ENCODE measurements at places on chromosomes 5 and 9.

DNA sequence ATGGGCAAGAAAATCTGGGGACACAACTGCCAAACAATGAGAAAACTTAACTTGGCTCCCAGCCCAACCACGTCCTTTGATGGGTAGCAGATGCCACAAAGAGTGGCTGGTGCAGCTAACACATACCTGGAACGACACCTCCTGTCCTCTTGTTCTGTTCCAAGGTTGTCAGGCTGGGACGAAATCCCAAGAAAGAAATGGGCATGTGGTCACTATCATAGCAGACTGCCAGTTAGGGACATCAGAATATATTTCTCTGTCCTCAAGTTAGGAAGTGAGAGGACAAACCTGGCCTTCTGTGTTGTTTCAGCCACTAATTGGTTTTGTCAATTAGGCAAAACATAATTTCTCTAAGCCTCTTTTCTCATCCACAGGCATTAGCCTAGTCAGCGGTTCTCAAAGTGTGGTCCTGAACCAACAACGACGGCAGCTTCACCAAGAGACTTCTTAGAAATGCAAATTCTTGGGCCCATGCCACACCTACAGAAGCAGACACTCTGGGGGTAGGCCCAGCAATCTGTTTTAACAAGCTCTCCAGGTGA lies 63.4 kb downstream of the RAPGEF1 start:
- no peak for DNase-seq

DNA sequence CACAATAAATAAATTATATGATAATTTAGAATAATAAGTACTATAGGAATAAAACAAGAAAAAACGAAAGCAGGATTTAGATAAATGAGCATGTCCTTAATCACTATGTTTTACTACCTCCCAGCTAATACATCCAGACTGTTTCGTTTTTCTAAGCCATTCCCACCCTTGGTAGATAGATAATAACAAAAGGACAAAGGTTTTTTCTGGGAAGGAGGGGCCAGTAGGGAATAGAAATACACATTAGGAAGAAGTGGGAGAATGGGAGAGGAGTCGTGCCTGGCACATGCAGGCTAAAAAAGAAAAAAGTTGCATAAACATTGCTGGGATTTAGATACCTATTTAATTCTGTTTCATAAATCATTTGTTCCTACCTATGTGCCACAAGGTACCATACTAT lies 97.1 kb downstream of the MTX3 start:
- no peak for DNase-seq

DNA sequence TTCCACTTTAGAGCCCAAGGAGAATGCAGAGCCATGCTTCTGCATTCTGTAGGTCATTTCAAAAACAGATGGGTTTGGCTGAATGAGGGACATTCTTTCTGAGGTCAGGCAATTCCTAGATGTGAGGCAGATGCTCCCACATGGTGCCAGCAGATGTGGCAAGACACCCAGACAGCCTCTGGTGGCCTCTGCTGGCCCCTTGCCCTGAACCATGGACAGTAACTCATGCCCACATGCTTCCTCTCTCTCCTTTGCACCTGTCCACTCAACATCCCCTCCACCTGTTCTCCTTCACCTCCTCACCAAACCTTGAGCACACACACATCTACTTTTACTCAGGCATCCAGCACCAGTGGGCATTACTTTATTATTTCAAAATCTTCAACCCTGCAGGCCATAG lies 252.3 kb downstream of the DNAH5 start:
- no peak for DNase-seq

GRCh38 chr5:99169309-99169708 lies 240.5 kb upstream of the CHD1 start:
- no peak for DNase-seq

GRCh38 chr5:170357955-170358444 lies 31.2 kb downstream of the KCNMB1 start:
- DNase-seq, result no peak

DNA sequence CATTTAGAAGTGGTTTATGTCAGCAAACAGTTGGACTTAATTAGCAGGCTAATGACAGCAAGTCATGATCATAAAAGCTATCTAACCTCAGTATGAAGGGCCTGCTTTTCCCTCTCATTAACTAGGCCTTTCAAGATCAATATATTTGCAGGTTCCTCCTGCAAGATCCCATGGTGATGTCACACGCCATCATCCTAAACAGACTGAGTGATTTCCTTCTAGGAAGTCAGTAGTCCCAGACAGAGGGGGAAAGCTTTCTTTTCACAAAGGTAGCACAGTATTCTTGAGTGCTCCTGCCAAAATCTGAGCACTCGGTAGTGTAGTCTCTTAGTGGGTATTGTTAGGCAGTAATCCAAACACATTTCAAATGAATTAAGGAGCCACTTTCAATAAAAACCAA lies 52.5 kb downstream of the UIMC1 start:
- no peak for DNase-seq

DNA sequence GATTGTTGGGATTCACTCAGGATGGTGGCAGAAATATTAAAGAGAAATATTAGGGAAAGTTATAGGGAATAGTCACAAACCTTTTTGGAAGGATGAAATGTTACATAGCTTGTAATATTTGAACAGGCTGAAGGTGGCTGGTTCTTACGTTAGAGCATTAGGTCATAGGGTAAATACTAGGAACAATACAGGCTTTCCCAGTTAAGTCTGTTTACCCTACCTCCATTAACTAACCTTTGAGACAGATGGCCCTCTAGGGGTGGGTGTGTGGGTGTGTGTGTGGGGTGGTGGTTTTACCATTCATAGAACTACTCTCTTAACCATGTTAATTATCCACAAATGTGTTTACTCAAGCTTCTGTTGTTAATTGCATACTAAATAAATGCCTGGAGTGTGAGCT lies 94.3 kb upstream of the STK32A start:
- DNase-seq, result no peak

- DNase-seq, result no peak
These were observed 141.6 kb upstream of the SPRY4 start for GRCh38 chr5:142466195-142466971.

- DNase-seq, result no peak
These were observed 169.0 kb downstream of the DOCK2 start for GRCh38 chr5:169805937-169806700.

DNA sequence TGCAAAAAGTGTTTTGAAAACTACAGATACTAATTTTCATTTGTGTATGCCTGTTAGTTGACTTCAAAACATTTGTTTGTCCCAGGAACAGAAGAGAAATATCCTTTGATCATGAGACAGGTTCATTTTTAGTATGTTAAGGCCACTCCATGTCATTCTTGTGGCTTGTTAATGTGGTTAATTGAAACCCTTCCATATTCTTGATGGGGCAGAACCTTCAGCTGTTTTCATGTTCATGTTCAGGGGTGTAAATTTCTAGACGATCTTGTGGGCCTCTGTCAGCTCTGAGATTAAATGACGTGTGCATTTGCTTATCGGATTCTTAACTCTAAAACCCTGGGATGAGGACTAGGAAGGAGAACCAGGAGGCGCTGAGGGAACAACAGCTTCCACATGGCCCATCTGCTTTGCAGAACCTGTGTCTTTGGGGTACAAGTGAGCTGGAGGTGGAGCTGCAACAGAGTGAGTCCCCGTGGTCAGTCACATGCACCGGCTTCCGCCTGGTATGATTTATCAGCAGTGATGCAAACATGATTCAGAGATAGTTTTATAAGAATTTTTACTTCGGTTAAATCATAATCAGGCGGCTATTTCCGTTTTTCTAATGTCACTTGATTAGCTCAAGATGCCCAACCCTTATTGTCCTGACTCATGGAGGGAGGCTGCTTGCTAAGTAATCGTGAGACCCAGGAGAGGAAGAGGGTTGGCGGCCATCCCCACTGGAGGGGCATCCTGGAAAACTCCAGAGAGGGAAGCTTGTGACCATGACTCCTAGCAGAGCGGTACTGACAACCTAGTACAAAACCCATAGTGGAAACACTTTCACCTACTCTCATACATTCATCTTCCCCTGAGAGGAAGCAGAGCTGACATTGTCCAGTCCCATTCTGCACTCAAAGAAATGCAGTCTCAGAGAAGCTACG lies 138.4 kb downstream of the C9orf152 start:
- DNase-seq, result peak; percentile 56

GRCh38 chr5:74432216-74432615 lies 208.3 kb downstream of the ENC1 start:
- DNase-seq, result no peak

GRCh38 chr9:105038051-105038450 lies 110.1 kb upstream of the ABCA1 start:
- no peak for DNase-seq

- DNase-seq, result peak; percentile 95
These were observed at the start of gene CLTA for GRCh38 chr9:36190388-36191289. TSS of gene CLTA (plus strand) at chr9:36190921. CDS start at chr9:36191057, 136 bp downstream.

DNA sequence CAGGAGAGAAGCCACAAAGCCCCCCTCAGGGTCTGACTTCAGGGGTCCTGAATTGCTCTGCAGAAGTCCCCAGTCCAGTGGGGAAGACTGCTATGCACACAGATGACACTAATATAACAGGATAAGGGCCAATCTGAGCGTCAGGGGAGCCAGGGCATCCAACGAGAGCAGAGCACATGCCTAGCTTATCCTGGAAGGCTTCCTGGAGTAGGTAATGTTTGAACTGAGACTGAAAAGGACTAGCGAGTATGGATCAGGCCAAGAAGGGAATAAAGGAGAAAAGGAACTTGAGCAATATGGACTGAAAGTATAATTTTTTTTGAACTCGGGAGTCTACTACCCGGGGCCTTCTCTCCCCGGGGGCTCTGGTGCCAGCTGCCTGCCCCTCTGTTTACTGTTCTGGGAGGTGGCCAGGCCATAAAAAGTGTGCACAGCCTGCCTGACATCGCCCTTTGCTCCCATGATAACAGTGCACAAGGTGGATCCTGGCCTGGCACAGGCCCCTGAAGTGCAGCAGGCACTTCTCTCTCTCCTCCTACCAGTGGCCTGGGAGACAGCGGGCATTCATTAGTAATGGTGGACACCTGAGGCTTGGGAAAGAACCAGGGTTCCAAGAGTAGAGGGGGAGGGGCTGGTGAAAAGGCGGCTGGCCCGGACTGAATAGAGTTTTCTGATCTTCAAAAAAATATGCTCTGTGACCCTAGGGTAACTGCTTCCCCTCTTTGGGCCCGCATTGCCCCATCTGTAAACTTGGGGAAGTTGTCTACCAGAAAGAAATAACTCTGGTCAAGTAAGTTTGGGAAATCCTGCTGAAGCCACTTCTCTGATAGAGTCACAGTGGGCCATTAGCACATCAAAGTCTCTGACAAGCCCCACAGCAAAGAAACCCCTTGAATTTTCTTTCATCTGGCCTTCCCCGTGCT lies 4.6 kb upstream of the SLC6A7 start:
- no peak for DNase-seq

GRCh38 chr5:145943674-145944121 lies 7.3 kb downstream of the SH3RF2 start:
- no peak for DNase-seq

DNA sequence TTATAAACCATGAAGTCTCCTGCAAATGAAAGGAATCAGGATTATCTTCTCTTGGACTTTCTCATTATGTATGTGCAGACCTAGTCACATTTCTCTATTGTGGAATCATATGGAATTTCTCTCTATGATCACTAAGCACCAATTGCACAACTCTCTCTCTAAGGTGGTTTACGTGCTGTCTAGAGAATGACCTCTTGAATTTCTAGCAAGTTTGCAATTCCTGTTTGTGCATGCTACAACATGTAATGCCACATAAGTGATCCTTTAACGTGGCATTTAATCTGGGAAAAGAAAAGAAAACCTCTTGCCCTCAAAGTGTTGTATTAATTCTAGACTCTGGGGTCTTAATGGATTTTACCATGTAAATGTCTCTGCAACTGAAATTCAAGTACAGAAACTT lies 5.0 kb upstream of the PPP2R2B start:
- no peak for DNase-seq

DNA sequence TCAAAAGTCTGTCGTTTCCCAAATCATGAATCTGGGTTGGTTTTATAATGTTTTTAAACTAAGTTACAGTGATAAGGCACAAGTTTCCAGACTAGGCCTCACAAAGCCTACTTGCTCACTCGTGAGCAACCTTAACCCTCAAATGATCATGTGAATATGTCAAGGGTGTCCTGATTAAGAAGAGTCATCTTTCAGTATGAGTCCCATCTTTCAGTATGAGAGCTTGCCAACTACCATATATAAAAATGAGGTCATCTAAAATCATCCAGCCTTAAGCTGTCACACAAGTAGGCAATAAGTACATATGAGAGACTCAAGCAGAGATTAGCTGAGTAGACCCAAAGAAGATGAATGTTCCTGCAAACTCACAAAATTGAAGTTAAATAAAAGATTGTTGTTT lies 668.4 kb upstream of the FAM174A start:
- no peak for DNase-seq

DNA sequence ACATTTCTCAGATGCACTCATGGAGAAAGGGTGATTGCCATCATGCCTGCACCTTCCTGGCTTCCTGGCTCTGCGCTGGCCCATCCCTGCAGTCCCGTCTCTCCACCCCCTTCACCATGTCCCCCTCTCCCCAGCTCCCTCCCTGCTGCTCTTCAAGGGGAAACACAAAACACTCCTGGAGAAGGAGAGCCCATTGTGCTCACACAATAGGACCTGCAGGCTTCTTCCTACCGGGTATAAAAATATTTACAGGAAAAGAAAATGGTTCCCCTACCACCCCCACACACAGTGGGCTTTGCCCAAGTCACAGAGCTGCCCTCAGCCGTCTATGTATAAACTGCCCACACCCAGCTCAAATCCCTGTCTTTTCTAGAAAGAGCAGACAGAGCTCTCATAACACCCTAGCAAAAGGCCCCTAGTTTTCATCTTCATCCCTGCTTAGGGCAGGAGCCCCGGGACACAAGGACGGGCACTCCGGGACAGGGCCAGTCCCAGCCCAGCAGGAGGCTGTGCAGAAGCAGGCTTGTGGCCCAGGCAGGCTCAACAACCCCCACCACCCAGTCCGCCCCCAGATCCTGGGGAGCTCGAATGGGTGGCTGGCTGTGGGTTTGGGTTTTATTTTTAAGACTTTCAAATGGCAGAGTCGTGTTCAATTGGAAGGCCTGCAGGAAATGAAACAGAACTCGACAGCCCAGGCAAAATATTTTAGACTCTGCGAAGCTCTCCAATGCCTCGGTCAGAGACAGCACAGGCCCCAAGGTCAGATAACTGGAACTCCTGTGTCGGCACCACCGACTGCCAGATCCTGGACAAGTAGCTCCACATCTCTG lies 77.3 kb downstream of the LRSAM1 start:
- no peak for DNase-seq

- no peak for DNase-seq
These were observed 983 bp downstream of the GCNT1 start for GRCh38 chr9:76459694-76460635.

GRCh38 chr5:4533457-4534105 lies 606.5 kb upstream of the ADAMTS16 start:
- no peak for DNase-seq

DNA sequence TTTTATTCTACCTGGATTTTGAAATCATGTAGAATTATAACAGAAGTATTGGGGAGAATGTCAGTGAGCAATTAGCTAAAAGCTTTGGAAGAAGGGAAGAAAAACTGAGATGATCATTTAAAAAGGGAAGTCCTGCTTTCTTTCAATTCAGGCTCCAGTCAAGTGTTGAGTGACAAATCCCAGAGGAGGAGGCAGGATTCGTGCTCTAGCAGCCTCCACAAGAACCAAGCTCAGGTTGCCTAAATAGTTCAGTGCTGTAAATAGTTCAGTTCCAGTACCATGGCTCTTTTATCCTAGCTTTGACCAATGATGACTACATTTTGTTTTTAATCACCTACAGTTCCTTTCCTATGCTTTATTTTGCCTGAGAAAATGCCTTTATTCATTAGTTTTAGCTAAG lies 204.9 kb upstream of the NREP start:
- DNase-seq, result no peak
